ENCODE measurements at places on chromosomes 7 and 10.

- no peaks in the 10 kb centered on the region for H3K27me3 ChIP-seq
- no peaks in the 10 kb centered on the region for H3K4me1 ChIP-seq
- no peak overlapping the region for H3K27ac ChIP-seq
- H3K36me3 ChIP-seq, result peaks cover 9% of the 10 kb centered on the region
- H3K4me3 ChIP-seq, result no peak overlapping the region
Observed at GRCh38 chr7:2063563-2064260, 169.0 kb downstream of the MAD1L1 start.

DNA sequence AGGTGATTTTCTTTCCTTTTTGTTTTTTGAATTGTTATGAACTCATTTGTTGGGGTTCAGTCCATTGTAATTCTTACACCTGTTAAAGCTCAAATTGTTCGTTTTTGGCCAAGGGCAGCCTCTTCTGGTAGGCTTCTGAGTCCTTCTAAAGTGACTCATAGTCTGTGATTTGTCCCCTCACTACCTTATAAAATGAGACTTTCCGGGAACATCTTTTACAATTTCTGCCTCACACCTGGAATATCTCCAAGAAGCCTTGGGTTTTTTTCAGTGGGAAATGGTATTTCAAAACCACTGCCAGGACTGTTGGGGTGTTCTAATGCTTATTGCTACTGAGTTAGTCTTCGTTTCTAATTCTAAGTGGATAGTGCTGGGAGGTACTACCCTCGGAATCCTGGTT, 56.7 kb downstream of the BMPR1A start:
- no peak for DNase-seq
- H3K4me1 ChIP-seq, result no peaks in the 10 kb centered on the region
- H3K27me3 ChIP-seq, result no peaks in the 10 kb centered on the region
- no peak overlapping the region for H3K4me3 ChIP-seq
- peak overlapping the region; percentile 28 for H3K27ac ChIP-seq
- H3K36me3 ChIP-seq, result no peaks in the 10 kb centered on the region

GRCh38 chr10:9140373-9140772, 1085.9 kb downstream of the GATA3 start:
- DNase-seq, result no peak
- no peaks in the 10 kb centered on the region for H3K36me3 ChIP-seq
- H3K27ac ChIP-seq, result no peak overlapping the region
- H3K4me3 ChIP-seq, result no peak overlapping the region
- no peaks in the 10 kb centered on the region for H3K27me3 ChIP-seq

DNA sequence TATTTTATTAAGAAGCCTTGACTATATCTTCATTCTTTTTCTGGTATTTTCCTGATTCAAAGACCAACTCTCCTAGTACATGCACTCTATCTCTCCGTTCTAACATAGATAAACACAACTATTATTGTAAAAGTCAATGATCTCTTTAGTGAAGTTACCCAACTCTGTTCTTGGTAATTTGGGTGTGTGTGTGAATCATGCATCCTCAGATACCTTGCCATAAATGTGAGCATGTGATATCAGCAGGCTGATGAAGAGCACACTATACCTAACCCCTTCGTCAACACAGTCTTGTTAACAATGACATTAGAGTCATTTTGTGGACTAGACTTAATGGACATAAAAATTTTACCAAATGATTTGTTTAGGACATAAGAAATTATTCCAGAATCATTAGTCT, 1122.1 kb downstream of the XPNPEP1 start:
- H3K27ac ChIP-seq, result no peak overlapping the region
- no peaks in the 10 kb centered on the region for H3K36me3 ChIP-seq
- DNase-seq, result no peak
- no peaks in the 10 kb centered on the region for H3K4me1 ChIP-seq

- no peak for DNase-seq
- H3K27ac ChIP-seq, result no peak overlapping the region
- H3K36me3 ChIP-seq, result no peaks in the 10 kb centered on the region
- H3K27me3 ChIP-seq, result no peaks in the 10 kb centered on the region
- H3K4me1 ChIP-seq, result peaks cover 4% of the 10 kb centered on the region
- peak overlapping the region; percentile 26 for H3K4me3 ChIP-seq
Observed at GRCh38 chr10:94076325-94076841, 82.7 kb downstream of the PLCE1 start.

GRCh38 chr7:142811154-142811737, 40.5 kb downstream of the PRSS2 start:
- H3K27ac ChIP-seq, result no peak overlapping the region
- DNase-seq, result no peak
- H3K27me3 ChIP-seq, result no peaks in the 10 kb centered on the region
- H3K4me3 ChIP-seq, result no peak overlapping the region
- H3K4me1 ChIP-seq, result no peaks in the 10 kb centered on the region

DNA sequence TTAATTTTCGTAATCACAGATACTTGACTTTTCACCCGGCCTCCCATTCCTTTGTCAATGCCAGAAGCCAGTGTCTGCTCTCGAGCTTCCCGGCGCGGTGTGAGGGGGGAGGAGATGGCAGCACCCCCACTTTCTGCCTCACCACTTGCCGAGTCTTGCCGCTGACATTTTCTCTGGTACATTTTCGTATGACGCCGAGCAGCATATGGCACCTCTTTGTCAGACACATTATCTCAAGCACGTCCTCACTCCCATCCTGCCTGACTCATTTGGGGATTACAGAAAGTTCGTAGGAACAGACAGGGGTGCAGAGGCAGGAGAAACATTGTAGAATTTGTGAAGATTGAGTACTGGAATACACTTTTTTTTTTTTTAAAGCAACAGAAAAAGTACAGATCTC, 60.8 kb upstream of the SORCS3 start:
- H3K4me3 ChIP-seq, result no peak overlapping the region
- H3K27me3 ChIP-seq, result no peaks in the 10 kb centered on the region
- no peaks in the 10 kb centered on the region for H3K36me3 ChIP-seq

- no peaks in the 10 kb centered on the region for H3K36me3 ChIP-seq
- H3K27me3 ChIP-seq, result no peaks in the 10 kb centered on the region
- H3K4me3 ChIP-seq, result no peak overlapping the region
- no peaks in the 10 kb centered on the region for H3K4me1 ChIP-seq
- no peak overlapping the region for H3K27ac ChIP-seq
- no peak for DNase-seq
Observed at GRCh38 chr7:22016507-22016906, 70.8 kb upstream of the CDCA7L start.

GRCh38 chr10:92972886-92973285, 87.7 kb upstream of the CYP26C1 start:
- H3K27ac ChIP-seq, result no peak overlapping the region
- no peak for DNase-seq
- no peaks in the 10 kb centered on the region for H3K4me1 ChIP-seq
- no peaks in the 10 kb centered on the region for H3K36me3 ChIP-seq

GRCh38 chr7:48245751-48246472, 74.7 kb downstream of the ABCA13 start:
- H3K36me3 ChIP-seq, result no peaks in the 10 kb centered on the region
- no peak overlapping the region for H3K4me3 ChIP-seq
- H3K4me1 ChIP-seq, result no peaks in the 10 kb centered on the region
- DNase-seq, result no peak

- no peaks in the 10 kb centered on the region for H3K27me3 ChIP-seq
- H3K27ac ChIP-seq, result no peak overlapping the region
- H3K36me3 ChIP-seq, result no peaks in the 10 kb centered on the region
- DNase-seq, result no peak
Observed at GRCh38 chr10:36942616-36943015, 182.8 kb upstream of the ANKRD30A start.

DNA sequence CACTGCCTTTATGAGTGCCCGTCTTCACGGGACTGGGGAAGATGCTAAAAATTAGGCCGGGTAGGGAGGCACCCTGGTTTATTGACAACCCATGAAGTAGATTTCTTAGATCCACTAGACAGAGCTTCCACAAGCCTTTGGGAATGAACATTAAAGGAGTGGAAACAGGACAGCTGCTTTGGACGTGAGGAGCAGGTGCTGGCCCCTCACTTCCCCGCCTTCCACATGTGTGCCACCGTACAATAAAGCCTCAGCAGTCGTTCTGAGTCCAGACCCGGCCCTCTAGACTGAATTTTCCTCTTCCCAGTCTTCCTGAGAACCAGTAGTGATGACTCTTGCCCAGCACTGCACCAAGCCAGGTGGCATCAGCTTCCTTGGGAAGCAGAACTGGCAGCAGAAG, 282.4 kb downstream of the CELF2 start:
- H3K27ac ChIP-seq, result no peak overlapping the region
- H3K36me3 ChIP-seq, result peaks cover 37% of the 10 kb centered on the region
- H3K4me1 ChIP-seq, result no peaks in the 10 kb centered on the region
- peak; percentile 30 for DNase-seq
- no peaks in the 10 kb centered on the region for H3K27me3 ChIP-seq
- H3K4me3 ChIP-seq, result no peak overlapping the region

DNA sequence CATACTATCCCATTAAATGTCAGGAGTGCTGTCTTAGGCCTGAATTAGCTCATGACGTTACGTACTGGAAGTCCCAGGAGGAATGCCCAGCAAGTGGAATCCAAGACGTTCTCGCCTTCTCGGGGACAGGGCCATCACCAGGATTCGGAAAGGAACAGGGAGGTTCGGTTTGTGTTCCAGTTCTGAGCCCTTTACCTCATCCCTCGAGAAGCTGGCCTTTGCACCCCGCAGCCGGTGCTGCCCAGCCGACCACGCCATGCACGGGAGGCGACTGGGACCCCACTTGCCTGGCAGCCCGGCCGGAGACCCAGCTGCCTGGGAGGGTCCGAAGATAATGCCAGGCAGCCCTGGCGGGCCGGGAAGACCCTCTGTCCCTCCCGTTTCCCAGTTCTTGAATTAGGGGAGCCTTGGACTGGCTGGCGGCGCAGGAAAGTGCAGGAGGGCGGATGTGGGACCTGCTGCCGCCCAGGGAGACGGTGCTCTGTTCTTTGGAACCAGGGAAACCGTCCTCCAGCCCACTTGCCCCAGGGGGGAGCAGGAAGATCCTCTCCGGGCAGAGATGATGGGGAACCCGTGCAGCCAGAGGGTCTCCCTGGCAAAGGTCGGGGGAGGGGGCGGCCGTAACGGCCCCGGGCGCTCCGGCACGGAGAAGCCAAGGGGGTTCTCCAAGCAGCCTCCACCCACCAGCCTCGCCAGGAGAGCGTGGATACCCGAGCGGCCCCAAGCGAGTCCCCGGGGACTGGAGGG, 671 bp upstream of the CHST3 start:
- H3K4me1 ChIP-seq, result no peaks in the 10 kb centered on the region
- no peak for DNase-seq
- no peaks in the 10 kb centered on the region for H3K27me3 ChIP-seq
- H3K27ac ChIP-seq, result peak overlapping the region; percentile 100

DNA sequence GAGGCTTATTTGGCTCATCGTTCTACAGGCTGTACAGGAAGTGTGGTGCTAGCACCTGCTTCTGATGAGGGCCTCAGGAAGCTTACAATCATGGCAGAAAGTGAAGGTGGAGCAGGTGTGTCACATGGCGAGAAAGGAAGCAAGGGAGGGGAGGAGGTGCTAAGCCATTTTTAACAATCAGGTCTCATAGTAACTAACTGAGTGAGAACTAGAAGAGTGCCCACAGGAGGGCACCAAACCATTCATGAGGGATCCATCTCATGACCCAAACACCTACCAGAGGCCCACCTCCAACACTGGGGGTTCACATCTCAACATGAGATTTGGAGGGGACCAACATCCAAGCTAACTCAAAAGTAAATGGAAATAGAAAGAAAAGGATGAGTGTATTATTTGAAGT, 78.1 kb downstream of the CXCL12 start:
- H3K27ac ChIP-seq, result no peak overlapping the region
- DNase-seq, result no peak
- H3K27me3 ChIP-seq, result no peaks in the 10 kb centered on the region
- H3K36me3 ChIP-seq, result no peaks in the 10 kb centered on the region

- no peak overlapping the region for H3K27ac ChIP-seq
- H3K27me3 ChIP-seq, result no peaks in the 10 kb centered on the region
- DNase-seq, result no peak
- H3K36me3 ChIP-seq, result no peaks in the 10 kb centered on the region
- no peaks in the 10 kb centered on the region for H3K4me1 ChIP-seq
Observed at GRCh38 chr7:143906895-143907294, 4.9 kb upstream of the TCAF1 start.

- no peaks in the 10 kb centered on the region for H3K27me3 ChIP-seq
- no peak for DNase-seq
- peaks cover 9% of the 10 kb centered on the region for H3K4me1 ChIP-seq
- no peak overlapping the region for H3K27ac ChIP-seq
Observed at GRCh38 chr10:38007991-38008390, 2.5 kb upstream of the ZNF33A start.

GRCh38 chr7:68258609-68259008, 1262.0 kb downstream of the TYW1 start:
- DNase-seq, result no peak
- no peak overlapping the region for H3K4me3 ChIP-seq
- no peaks in the 10 kb centered on the region for H3K36me3 ChIP-seq
- H3K27ac ChIP-seq, result no peak overlapping the region
- no peaks in the 10 kb centered on the region for H3K27me3 ChIP-seq

DNA sequence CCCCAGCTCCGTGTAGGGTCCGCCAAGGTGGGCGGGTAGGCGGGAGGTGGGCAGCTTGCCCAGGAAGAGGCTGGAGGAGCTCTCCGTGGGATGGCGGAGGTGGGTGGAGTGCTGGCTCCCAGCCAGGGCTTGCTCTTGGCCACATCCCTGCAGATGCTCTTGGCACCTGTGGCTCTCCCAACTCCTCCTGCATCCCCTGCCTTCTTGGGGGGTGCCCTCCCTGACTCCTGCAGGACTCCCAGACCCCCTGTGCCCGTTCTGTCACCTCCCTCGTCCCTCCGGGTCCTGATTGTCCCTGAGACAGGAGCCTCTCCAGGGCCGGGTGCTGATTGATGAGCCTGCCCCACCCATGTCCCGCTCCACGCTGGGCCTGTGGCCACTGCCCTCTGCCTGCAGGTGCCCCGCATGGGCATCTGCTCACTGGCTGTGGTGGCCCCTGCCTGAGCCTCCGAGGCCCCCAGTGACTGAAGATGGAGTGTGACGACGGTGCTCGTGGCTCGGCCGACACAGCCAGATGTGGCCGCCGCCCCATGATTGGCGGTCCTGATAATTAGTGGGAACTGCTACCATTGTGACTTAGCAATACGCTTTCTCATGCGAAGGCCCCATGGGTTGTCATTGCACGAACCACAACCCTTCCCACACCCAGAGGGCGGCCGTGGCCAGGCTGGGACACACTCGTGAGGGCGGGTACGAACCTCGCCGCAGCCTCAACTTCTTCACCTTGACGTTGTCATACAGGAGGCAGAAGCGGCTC, 23.6 kb downstream of the CFAP46 start:
- no peak overlapping the region for H3K4me3 ChIP-seq
- H3K27me3 ChIP-seq, result no peaks in the 10 kb centered on the region
- H3K27ac ChIP-seq, result no peak overlapping the region
- no peaks in the 10 kb centered on the region for H3K4me1 ChIP-seq
